ENCODE measurements at places on chromosomes 11 and 22.
A peak's percentile ranks its signal among the peaks of the same experiment; 100 is the strongest.

- DNase-seq = peak; percentile 62
Observed at GRCh38 chr11:64489831-64490441, 101.1 kb upstream of the SLC22A12 start.

DNA sequence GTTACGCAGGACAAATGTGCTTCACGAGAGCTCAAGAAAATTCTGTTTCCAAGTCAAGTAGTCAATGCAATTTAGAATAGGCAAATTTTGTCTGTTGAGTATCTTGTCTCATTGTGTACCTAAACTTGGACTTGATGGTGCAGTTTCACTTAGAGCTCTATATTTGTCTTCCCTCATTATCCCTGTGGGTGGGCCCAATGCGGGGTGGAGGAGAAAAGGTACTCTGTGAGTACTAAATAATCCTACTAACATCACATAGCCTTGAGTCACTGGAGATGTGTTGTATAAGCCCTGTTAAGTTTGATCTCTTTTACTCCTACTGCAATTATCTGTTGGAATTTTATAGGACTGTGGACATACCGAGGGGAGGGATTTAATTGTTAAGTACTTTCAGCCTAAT lies 331.2 kb downstream of the METTL15 start:
- DNase-seq = no peak

DNA sequence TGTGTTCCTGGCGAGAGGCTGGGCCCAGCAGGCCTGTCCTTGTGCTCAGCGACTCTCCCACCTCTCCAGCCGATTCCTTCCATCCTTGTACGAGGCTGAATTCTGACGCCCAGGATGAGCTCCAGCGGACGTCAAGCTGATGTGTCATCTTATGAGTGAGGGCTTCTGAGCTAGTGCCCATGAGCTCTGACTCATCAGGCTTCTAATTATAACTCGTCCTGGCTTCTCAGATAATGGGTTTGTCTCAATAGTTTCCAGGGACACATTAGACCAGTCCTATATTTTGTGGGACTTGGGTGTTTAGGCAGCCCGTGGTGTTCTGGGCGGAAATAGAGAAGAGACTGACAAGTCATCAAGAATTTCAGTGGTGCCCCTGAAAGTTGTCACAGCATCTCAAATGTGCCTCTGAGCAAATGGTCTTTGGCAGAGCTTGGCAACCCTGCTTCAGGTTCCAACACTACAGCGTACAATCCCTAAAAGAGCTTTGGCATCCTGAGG lies 108.2 kb upstream of the CD44 start:
- DNase-seq = peak; percentile 68

DNA sequence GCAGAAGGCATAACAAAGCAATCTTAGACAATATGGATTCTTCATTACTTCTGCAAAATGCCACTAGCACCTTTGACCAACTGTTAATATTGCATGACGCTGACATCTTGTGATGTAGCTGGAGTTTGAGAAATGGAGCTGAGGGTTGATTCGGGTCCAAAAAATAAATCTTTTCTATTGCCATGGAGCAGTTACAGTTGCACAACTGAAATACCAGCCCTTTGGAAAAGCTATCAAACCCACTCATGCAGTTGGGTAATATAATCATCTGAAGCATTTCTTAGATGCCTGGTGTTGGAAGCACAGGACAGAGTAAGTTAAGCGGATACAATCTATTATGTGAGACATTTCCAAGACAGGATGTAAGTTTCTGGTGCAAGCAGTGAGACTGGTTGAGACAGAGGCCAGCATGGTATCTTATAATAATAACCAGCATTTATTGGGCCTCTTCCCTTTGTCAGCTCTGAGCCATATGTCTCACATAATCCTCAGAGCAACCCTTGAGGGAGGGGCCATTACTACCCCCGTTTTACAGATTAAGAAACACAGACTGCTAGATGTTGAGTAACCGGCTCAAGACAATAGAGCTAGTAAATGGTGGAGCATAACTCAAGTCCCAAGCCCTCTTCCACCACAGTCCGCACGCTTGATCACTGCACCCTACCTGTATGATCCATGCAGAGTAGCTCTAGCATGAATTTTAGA lies 74.9 kb upstream of the CAPRIN1 start:
- DNase-seq = no peak

DNA sequence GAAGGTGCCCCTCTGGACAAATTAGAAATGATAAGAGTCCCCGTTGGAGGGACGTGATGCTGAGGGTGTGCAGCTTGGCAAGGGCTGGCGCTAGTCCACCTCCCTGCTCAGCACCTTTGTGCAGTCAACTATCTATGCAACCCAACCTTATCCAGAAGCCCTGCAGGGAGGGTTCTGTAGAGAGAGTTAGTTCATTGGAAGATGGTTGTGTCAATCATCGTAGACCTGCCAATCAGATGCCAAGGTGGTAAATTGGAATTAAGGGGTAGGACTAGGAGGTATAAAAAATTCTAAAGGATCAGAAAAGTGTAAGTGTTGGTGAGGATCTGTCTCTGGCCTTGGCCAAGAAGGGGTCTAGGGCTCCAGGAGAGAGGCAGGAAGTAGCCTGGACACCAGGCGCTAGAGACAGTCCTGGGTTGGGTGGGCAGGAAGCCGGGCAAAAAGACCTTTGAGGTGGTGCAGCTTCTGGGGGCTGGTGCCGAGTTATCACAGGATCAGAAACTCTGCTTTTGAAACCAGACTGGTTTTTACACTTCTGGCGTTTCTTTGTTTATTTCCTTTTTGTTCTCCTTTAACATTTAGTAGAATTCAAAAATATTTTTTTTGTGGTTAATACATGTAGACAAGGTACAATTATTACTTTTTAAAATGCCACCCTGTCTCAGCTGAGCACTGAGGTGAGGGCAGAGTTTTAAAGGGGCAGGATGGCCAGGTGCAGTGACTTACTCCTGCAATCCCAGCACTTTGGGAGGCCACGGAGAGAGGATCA lies 1.6 kb downstream of the C1QTNF6 start:
- peak; percentile 48 for DNase-seq

- no peak for DNase-seq
Observed at GRCh38 chr11:86790195-86790725, 10.1 kb upstream of the PRSS23 start.

DNA sequence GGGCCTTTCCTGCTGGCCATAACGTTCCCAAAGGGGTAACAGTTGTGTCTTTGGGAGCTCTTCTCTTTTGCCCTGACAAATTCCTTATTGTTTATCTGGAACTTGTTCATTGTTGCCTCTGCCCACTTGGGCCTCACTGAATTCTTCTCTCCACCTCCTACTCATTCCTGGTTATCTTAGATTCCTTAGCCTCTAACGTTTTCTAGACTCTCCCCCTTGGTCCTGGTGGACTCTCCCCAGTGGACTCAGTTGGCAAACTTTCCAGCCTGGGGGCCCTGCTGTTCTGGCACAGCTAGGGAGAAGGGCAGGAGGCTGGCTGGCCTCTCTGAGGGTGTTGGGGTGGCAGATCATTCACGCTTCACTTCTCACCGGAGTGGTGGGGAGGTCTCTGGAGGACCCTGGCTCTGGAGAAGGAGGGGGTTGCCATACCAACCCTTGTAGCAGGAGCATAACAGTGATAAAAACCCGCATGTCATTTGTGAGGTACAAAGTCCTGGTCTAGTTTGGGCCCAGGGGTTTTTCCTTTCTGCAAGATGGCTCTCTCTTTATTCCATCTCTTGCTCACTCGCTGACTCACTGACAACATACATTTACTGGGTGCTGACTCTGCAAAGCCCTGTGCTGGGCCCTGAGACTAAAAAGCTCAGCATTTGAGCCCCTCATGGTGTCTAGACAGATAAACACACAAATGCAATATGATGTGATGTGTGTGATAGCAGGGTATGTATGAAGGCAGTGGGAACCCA lies 39.7 kb downstream of the YWHAH start:
- no peak for DNase-seq

GRCh38 chr22:50276143-50276542 lies 6.0 kb upstream of the MAPK11 start:
- DNase-seq = no peak

GRCh38 chr11:118012083-118012669 lies 26.0 kb downstream of the IL10RA start:
- peak; percentile 84 for DNase-seq

GRCh38 chr11:9231848-9232177 lies 33.3 kb downstream of the DENND5A start:
- DNase-seq = peak; percentile 67

DNA sequence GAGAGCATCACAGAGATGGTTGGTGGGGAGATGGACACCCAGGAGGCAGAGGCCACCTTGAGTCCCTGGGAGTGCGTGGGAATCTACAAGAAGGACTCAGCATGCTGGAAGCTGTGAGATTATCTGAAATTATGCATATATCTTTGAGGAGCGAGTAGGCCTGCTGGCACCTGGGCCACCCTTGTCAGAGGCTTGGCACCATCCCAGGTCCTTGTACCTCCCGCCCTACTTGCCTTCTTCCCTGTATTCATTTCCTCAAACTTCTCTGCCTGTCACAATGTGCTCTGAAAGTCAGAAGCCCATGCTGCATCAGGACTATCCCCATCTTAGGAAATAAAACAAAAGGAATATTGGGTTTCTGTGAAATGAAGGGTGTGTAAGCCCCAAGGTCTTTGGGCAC lies 133.0 kb upstream of the CSNK2A3 start:
- no peak for DNase-seq

- DNase-seq = no peak
Observed at GRCh38 chr11:76806131-76806530, 23.0 kb downstream of the TSKU start.

GRCh38 chr11:116911976-116912734 lies 74.7 kb upstream of the APOA1 start:
- no peak for DNase-seq

GRCh38 chr22:47901911-47902310 lies 1139.5 kb downstream of the TBC1D22A start:
- no peak for DNase-seq

GRCh38 chr11:80107415-80107814 lies 666.6 kb upstream of the TENM4 start:
- DNase-seq = no peak

- DNase-seq = no peak
Observed at GRCh38 chr11:31500560-31500959, 8.9 kb downstream of the IMMP1L start.

DNA sequence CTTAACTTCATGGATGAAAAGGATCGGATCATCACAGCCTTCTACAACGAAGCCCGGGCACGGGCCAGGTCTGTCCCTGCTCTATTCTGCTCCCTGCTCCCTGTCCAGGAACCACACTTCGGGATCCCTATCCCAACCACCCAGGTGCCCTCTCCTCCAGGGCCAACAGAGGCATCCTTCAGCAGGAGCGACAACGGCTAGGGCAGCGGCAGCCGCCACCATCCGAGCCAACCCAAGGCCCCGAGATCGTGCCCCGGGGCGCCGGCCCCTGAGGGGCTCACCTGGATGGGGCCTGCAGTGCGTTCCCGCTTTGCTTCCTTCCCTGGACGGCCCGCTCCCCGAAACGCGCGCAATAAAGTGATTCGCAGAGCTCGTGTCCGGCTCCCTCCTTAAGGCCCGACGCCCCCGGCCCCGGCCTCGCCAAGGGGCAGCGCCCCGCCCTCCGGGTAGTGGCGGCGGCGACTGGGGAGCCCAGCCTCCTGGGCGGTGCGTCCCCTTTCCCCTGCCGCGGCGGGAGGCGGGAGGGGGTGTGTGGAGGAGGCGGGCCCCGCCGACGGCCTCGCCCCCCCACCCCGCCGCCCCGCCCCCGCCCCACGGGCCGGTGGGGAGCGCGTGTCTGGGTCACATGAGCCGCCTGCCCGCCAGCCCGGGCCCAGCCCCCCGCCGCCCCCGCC lies at the start of gene VEGFB:
Gene VEGFB (plus strand): TSS at position 672 of the 674 bp plus-strand sequence. CDS start 250 bp downstream, outside the sequence.
- DNase-seq = peak; percentile 22

DNA sequence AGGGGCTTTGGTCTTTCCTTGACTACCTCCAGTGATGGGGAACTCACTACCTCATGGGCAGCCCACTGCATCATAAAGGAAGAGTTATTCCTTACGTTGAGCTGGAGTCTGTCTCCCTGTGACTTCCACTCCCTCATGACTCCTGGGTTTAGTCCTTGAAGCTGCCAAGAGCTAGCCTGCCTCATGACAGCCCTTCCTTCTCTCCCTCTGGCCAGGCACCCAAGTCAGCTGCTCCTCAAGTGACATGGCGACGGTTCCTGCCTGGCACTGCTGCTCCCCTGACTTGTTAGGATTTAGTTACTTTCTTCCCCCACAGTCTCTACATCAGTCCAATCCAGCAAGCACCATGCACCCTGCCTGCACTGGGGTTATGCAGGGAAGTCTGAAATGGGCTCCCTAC lies 196.1 kb upstream of the TBCEL start:
- DNase-seq = no peak

GRCh38 chr11:134887896-134888295 lies 475.9 kb upstream of the B3GAT1 start:
- no peak for DNase-seq

- DNase-seq = no peak
Observed at GRCh38 chr11:131393691-131394090, 23.3 kb downstream of the NTM start.

DNA sequence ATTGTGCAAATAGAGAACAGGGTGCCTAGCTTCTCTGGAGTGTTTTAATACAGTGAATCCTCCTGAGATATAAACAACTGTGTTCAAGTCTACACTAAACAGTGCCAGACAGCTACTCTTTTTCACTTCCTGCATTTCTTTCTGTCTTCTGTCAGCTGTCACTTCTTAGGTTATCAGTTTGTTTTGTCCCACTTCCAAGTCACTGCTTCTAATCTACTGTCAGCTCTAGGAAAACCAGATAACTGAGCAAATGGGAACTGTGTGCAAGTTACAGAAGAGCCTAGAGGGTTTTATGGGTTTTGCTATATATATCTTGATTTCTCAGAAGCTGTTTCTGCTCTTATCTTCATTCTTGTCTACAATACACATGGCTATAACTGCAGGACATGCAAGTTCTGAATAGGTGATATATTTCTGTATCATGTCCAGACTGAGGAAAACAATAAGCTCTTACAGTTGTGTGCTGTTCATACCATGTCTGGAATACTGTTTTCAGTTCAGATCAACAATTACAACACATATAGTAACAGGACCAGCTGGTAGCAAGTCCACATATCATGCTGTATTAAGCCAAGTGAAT lies 5.8 kb downstream of the PITPNB start:
- DNase-seq = no peak

DNA sequence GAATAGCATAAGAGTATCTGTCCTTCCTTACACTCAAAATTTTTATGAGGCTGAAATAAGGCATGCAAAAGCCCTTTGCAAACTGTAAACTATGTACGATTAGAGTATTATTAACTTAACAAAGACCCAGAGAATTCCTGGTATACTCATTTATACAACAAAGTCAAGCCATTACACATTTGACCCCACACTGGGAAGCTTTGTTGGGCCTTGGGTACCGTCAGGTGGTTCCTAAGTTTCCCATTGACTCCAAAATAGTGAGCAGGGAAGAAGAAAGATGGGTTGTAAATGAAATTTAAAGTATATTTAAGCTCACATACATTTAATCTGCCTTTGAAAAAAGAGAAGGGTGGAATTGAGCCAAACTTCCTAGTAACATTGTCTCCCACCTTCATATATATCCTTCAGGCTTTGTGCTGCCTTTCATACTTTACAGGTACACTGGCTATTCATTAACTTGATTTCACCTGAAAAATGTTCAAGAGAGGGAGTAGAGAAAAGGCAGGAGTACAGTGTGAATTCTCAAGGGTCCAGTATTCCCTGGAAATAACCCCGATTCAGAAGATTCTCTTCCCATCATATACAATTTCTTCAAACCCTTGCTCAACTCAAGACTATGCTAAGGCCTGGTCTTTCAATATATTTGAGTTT lies 68.6 kb downstream of the SOX6 start:
- no peak for DNase-seq
